Right ventricle myocardium inferior (tissue), 1 donor: ENCODE measurements at places on chromosomes 6 and 20. TPM values are rescaled to one million over a fixed set of nuclear protein-coding genes. Genes with fewer than 3 reads are reported as not detected.
A peak's percentile ranks its signal among the peaks of the same experiment; 100 is the strongest.

DNA sequence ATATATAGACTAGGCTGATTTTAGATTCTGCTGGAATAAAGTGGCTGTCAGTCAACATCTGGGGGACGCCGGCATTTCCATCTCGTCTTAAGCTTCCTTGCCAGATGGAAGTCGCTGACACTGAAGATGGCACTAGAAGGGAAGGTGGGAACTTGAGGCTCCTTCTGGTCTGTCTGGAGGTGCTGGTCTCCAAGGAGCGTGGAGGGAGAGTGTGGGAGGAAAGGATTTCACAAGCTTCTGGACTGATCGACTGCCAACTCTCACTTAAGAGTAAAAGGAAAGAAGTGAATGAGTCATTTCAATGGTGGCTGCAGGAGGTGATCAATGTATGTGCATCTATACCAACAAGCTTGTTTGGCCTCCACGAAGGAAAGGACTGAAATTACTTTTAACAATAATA, 40.4 kb downstream of the DUSP22 start:
- DNase-seq, result no peak

DNA sequence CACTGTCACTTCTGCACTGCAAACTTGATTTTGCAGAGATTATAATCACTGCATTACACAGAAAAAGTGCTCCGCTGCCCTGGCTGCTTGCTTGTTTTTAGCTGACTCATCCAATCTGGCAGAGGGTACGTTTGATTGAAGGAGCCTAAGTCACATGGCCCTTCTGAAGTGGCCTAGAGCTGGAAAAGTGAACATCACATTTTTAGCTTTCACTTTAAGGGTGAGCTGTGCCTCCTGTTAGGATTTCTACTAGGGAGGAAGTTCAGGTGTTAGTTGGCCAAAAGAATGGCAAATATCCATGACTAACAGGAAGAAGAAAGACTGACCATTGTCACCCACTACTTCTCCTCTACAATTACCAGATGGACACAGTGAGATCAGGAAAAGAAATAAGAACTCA, 889.1 kb upstream of the MAP3K7 start:
- no peak for DNase-seq

DNA sequence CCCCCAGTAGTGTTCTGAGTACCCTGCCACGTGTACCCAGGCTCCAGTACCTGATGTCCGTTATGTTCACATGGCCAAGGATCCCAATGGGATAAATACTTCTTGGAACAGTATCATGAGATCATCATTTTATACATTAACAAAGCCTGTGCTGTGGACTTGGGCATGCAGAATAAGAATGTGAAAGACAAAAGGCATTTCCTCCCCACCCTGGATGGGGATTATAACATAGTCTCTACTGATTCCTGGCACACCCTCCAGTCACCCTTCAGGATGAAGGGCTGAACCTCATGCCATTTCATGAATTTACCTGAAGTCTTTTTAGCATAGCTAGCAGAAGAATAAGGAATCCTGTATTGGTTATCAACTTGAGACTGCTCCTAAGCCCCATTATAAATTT, 2.8 kb downstream of the TNFRSF21 start:
- no peak for DNase-seq

GRCh38 chr20:63394069-63394919, 33.1 kb upstream of the CHRNA4 start:
- DNase-seq, result no peak

- DNase-seq, result no peak
These were observed 182.8 kb downstream of the UTRN start for GRCh38 chr6:144467921-144468320.

GRCh38 chr6:33411632-33412005, 805 bp downstream of the PHF1 start:
- DNase-seq, result no peak

- no peak for DNase-seq
These were observed 46.8 kb downstream of the B4GALT5 start for GRCh38 chr20:49666911-49667310.

GRCh38 chr6:26217714-26218075, 130.5 kb downstream of the HFE start:
- DNase-seq, result no peak

DNA sequence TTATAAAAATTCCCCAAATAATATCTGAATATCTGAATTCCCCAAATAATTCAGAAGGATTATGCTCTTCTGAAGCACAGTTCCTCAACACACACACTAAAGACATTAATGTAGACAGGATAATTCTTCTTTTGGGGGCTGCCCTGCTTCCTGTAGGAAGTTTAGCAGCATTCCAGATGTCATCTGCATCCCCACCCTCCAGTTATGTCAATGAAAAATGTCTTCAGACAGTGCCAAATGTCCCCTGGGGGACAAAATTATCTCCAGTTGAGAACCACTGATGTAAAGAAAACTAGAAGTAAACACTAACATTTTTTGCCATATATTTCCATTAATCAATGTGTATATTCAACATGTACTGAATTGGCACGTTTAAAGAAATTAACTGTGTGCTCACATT, 25.9 kb upstream of the NAA20 start:
- DNase-seq, result no peak

- no peak for DNase-seq
These were observed 130.3 kb upstream of the HDAC2 start for GRCh38 chr6:114101255-114101654.

DNA sequence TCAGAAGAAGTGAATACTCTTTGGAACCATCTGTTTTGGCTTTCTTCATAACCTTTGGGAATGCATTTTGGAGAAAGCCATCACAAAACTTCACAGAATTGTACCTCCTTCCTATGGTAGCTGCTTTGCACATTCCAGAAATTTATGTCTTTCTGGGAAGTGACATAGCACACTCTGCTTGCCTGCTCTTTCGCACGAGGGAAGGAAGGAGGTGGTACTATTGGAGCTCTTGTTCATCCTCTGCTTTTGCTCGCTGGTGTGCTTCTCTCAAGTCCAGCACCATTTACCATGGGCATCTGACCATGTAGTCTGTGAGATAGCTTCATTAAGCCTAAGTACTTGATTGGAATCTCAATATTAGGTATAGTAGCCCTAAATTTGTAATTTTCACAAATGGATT, 473.3 kb upstream of the SLC35B3 start:
- DNase-seq, result no peak

GRCh38 chr6:102641426-102641825, 1247.9 kb downstream of the GRIK2 start:
- DNase-seq, result no peak

- DNase-seq, result no peak
These were observed 109.8 kb downstream of the JARID2 start for GRCh38 chr6:15355683-15356099.

DNA sequence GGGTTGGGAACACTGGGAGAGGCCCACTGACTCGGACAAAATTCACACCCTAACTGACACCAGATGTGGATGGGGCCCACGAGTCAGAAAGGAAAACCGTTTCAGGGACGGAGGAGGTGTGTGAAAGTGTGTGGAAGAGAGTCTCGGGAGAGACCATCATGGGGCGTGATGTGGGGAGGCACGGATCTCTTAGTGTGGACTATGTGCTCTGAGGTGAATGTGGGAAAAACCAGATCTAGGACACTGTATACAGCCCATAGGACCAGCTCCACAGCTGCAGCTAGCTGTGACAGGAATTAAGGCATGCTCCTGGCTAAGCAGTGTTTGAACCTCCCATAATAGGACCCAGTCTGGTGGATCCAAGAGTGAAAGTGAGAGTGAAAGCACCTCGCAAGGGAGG, 691.3 kb downstream of the PHF3 start:
- no peak for DNase-seq

- no peak for DNase-seq
These were observed 158.1 kb upstream of the B3GAT2 start for GRCh38 chr6:71114986-71115385.

DNA sequence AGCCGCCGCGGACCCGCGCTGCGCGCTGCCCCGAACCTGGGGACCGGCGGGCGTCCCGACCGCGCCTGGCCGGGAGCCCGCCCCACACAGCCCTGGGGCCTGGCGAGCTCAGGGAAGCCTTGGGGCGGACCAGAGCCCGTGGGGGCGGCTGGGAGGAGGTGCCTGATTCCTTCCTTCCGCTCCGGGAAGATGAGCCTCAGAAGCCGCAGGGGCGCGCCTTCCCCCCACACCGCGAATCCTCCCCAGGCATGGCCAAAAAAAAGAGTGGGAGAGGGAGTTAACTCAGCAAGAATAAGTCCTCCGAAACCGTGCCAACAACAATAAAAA, at the start of gene CBLN4:
CBLN4 (minus strand) TSS at position 131 of the 327 bp plus-strand sequence. CDS start 1,348 bp downstream, outside the sequence.
- no peak for DNase-seq

DNA sequence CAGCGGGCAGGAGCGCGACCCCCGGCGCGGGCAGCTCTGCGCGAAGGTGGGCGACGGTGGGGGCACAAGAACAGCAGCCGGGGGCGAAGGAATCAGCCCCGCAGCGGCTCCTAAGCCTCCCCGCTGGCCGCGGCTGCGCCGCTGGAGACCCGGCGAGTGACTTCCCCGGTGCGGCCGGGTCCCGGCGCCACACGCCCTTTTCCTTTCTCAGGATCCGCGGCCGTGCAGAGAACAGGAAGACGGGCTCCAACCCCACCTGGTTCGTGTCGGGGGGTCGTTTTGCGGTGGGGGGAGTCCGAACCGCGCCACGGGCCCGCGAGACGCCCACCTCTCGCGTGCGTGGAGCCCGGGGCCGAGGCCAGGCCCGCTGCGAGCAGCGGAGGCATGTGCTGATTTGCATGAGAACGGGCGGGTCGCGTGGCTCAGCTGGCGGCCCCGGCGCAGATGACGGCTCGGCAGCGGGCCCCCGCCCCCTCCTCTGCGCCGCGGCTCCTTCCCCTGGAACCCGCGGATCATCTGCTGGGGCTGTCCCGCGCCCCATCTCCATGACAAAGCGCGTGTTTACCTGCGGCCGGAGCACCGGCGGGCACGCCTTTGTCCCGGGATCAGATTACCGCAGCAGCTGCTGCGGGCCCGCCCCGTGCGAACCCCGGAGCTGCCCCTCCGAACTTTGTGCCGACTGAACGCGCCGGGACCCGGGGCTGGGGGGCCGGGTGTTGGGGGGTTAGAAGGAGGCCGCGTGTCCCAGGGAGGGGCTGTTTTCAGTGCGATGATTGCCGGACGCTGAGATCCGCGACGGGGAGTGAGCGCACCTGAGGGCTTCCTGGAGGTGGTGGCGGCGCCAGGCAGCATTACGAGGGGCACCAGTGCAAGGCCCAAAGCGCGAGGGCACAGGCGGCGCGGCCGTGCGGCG, 4.9 kb upstream of the DLL1 start:
- no peak for DNase-seq

DNA sequence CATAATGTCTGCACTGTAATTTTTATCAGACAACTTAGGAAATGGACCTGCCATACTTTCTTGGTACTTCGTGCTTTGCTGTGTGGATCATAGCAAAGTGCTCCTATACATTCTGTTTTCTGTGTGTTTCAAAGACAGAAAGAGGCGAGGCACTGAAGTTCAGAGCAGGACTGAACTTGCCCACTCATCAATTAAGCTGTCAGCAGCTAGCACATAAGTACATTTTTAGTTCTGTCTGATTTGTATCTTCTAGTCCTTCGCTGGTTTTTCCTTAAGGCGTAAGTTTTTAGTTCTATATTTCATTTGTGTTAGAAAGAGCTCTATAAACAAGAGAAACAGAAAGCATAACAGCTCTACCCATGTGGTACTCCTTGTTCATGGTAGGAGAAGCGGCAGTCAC, 42.1 kb downstream of the MAP3K4 start:
- no peak for DNase-seq

GRCh38 chr6:126890055-126890454, 228.4 kb upstream of the RSPO3 start:
- DNase-seq, result no peak

GRCh38 chr6:127457456-127458064, 1.6 kb downstream of the KIAA0408 start:
- DNase-seq, result no peak

- DNase-seq, result peak; percentile 83
These were observed 2.5 kb upstream of the HEY2 start for GRCh38 chr6:125746731-125747588.

GRCh38 chr6:16196984-16197546, 41.3 kb upstream of the GMPR start:
- no peak for DNase-seq

- DNase-seq, result no peak
These were observed 12.4 kb downstream of the IRF4 start for GRCh38 chr6:403659-404655.

GRCh38 chr6:142881761-142882160, 63.2 kb downstream of the HIVEP2 start:
- DNase-seq, result no peak

DNA sequence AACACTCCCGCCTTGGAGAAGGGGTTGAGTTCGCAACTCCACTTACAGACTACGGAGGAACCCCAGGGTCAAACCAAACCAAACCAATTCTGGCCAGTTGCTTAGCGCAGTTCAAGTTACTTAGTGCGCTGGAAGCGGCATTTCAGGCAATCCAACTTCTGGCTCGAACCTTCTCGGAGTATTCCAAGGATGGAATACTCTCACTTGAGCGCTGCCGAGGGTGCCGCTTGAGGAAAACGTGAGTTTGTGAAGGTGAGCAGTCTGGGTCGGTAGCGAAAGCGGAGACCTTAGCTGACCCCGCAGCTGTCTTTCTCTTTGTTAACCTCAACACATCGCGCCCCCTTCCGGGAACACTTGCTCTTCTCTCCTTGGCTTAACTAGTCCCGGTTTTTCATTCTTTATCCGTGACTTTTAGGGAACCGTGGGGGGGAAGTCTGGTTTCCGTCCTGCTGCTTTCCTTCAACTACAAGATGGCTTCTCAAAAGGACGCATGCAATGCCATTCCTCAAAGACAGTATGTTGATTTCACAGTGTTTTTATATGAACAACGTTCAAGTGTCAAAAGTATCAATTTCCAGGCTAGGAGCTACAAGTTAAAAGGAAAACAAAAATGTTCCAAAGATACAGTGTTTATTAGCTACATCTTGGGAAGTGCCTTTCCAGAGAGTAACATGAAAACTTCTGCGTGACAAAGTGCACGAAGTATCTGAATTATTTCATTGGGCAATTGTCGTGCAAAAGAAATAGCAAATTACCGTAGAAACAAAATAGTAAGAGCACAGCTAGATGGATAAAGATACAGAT, 741 bp upstream of the PNISR start:
- peak; percentile 92 for DNase-seq

GRCh38 chr20:33601861-33602260, 60.3 kb upstream of the C20orf144 start:
- DNase-seq, result no peak

GRCh38 chr6:137911675-137912191, 44.7 kb downstream of the TNFAIP3 start:
- DNase-seq, result no peak

DNA sequence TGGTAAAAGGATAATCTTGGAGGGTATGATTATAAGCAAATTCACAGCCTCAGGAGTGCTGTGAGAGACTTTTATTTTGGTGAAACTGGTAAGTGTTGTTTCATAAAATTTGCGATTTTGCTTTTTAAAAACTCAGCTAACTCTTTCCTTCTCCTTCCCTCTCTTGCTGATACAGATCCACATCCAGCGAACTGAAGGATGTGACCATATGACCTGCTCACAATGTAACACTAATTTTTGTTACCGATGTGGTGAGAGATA, 77.2 kb upstream of the TPD52L1 start:
- no peak for DNase-seq

GRCh38 chr6:127154509-127154908, 36.0 kb downstream of the RSPO3 start:
- DNase-seq, result no peak

Gene CGA
- 0.49 TPM for total RNA-seq

Gene LRRC1
- total RNA-seq, result 1.1 TPM

Gene RIPOR2
- total RNA-seq, result 2.6 TPM

Gene TNF
- total RNA-seq, result 0.51 TPM

Gene KCNK16
- total RNA-seq, result not detected

Gene KCNQ2
- 1.8 TPM for total RNA-seq

Gene THBS2
- 10.6 TPM for total RNA-seq

Gene FGD2
- 7.9 TPM for total RNA-seq

Gene HLA-DRB5
- total RNA-seq, result 21.2 TPM

Gene PLA2G7
- 0.14 TPM for total RNA-seq

Gene COL20A1
- total RNA-seq, result not detected

Gene MACROD2
- 5.0 TPM for total RNA-seq
